ENCODE measurements at places on chromosomes 5 and 9. TPM values are rescaled to one million over a fixed set of nuclear protein-coding genes. Genes with fewer than 3 reads are reported as not detected.

The NR4A3 gene
- polyA plus RNA-seq, result 1.1 TPM

The SIGMAR1 gene
- 19.4 TPM for polyA plus RNA-seq

- no peaks in the 10 kb centered on the region for H3K27me3 ChIP-seq
- H3K27ac ChIP-seq, result no peak overlapping the region
- no peak for DNase-seq
- no peak overlapping the region for H3K4me3 ChIP-seq
- no peaks in the 10 kb centered on the region for H3K36me3 ChIP-seq
Measured at GRCh38 chr9:96649620-96650324, 5.3 kb downstream of the PRXL2C start.

DNA sequence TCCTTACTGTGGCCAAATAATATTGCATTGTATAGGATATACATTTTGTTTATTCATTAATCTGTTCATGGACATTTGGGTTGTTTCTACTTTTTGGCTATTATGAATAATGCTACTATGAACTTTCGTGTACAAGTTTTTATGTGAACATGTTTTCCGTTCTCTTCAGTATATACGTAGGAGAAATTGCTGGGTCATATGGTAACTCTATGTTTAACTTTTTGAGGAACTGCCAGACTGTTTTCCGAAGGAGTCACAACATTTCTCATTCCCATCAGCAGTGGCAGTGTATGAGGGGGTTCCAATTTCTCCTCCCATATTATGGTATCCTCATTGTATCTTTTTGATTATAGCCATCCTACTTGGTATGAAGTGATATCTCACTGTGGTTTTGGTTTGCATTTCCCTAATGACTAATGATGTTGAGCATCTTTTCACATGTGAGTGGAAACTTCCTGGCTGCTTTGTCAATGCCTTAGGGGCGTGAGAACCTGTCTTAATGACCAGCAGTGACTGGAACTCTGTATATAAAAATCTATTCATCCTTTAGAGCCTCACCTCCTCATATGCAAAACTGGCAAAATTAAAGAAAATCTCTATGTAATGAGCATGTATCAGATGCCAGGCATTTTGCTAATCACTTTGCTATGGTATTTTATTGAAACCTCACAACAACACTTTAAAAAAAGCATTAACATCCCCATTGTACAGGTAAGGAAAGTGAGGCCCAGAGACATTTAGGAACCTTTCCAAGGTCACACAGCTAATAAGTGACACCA, 47.8 kb upstream of the TGFBR1 start:
- DNase-seq, result no peak
- peak overlapping the region; percentile 91 for H3K27ac ChIP-seq
- peaks cover 59% of the 10 kb centered on the region for H3K4me1 ChIP-seq
- no peak overlapping the region for H3K4me3 ChIP-seq
- H3K36me3 ChIP-seq, result no peaks in the 10 kb centered on the region
- H3K27me3 ChIP-seq, result no peaks in the 10 kb centered on the region

DNA sequence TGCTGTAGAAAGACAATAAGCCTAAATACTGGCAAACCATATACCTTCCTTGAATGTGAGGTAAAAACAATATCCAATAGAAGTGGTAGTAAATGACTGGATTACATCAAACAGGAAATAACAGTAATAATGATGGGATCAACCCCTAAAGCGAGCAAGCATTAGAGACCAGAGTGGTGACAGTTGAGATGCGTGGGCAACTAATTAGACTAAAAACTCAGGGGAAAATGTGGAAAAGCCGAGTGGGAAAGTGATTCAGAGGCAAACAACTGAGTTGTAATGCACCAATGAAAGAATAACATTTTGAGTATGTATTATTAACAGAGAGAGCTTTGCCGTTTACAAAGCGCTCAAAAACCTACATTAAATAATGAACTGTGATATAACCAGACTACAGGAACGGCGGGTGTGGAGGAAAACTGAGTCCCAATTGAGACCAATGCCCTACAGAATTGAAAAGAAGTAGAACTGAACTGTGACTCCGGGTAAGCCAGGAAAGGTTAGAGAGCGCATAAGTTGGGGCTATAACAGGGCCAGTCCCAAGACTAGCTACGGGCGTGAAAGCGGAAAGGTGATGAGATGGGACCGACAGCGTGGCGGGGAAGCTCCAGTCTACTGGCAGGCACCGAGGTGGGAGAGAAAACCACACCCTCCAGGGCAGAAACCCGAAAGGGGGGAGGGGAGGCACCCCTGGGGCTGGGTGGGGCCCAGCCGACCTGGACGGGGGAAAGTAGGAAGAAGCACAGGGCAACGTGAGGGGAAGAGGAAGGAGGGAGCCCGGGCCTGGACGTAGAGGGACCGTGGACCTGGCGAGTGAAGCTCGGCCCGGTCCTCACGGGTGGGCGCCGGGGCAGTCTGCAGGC, 592 bp downstream of the UBAP2 start:
- H3K27me3 ChIP-seq, result no peaks in the 10 kb centered on the region
- H3K27ac ChIP-seq, result peak overlapping the region; percentile 93
- DNase-seq, result no peak
- H3K4me3 ChIP-seq, result peak overlapping the region; percentile 67

DNA sequence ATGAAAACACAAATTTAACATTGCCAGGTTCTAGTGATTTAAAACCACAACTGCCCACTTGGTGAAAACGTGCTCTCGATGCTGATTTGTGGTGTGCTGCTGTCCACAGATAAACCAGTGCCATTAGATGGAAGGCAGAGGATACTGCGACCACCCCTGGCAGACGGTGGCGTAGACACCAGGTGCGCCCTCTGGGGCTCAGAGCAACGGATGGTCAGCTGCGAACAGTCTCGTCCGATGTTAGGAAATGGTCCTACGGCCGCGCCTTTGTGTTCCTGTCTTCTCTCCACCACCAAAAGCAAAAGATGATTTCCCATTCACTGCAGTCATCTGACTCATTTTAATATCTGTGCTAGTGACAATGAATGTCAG, 43.2 kb downstream of the UBE2QL1 start:
- DNase-seq, result no peak
- H3K4me3 ChIP-seq, result no peak overlapping the region
- H3K36me3 ChIP-seq, result no peaks in the 10 kb centered on the region
- H3K27ac ChIP-seq, result no peak overlapping the region

DNA sequence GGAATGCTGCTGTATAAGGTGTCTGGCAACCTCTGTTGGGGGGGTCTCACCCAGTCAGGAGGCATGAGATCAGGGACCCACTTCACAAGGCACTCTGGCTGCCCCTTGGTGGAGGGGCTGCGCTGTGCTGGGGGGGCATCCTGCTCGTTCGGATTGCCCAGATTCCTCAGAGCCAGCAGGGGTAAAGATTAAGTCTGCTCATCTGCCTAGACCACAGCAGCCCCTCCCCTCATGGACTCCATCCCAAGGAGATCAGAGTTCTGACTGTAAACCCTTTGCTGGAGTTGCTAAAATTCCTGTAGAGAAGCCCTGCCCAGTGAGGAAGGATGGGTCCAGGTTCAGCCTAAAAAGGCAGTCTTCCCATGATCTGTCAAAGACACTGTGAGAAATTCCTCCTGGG, 262.0 kb upstream of the C9orf72 start:
- H3K36me3 ChIP-seq, result no peaks in the 10 kb centered on the region
- H3K27ac ChIP-seq, result no peak overlapping the region
- H3K4me1 ChIP-seq, result no peaks in the 10 kb centered on the region

DNA sequence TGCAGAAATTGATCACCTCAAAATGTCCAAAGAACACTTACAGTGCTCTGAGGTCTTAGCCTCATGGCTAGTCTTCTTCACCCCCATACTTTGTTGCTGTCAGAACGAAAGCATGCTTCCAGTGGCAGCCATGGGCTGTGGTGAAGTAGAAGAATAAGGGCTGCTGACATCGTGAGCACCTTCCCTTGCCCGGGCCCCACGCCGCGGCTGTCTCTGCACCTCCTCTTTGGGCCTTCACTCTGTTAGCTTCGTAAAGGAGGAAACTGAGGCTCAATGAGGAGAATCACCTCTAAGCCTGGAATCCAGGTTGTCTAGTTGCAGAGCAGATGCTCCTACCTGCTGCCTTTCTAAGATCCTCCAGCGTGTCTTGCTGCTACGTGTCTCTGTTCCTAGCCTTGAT, 139.5 kb upstream of the SLC28A3 start:
- no peaks in the 10 kb centered on the region for H3K4me1 ChIP-seq
- H3K4me3 ChIP-seq, result no peak overlapping the region
- H3K27me3 ChIP-seq, result no peaks in the 10 kb centered on the region

DNA sequence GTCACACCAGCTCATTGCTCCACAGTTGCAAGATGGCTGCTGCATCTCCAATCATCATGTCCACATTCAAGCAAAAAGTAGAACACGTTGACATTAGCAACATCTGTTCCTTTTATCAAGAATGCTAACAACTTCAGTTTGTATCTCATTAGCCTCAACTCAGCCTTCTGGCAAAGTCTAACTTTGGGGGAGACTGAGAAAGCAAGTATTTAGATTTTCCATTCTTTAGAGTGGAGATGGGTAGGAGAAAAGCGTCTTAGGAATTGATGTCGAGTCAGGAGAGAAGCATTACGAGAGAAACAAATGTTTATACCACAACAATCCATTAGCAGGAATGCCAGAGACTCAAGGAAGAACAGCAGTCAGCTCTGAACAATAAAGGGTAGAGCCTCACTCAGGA, 446.3 kb downstream of the ENC1 start:
- H3K27me3 ChIP-seq, result no peaks in the 10 kb centered on the region
- H3K36me3 ChIP-seq, result no peaks in the 10 kb centered on the region
- H3K27ac ChIP-seq, result no peak overlapping the region
- H3K4me3 ChIP-seq, result no peak overlapping the region

DNA sequence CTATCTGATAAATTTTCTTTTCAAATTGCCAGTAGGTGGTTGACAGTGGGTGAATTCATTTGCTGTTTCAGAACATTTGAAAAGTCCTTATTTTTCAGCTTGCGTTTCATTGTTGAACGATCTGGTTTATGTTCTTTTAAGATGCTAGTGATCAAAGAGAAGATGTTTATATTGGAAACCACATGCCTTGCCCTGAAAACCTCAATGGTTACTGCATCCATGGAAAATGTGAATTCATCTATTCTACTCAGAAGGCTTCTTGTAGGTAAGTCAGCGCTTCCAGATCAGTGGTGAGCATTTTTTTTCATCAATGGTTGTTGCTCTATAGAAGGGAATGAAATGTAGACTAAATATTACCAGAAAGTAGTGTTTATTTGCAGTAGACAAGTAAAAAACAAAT, 16.6 kb upstream of the CAVIN4 start:
- no peak for DNase-seq
- no peak overlapping the region for H3K4me3 ChIP-seq
- H3K27me3 ChIP-seq, result no peaks in the 10 kb centered on the region
- H3K27ac ChIP-seq, result no peak overlapping the region

DNA sequence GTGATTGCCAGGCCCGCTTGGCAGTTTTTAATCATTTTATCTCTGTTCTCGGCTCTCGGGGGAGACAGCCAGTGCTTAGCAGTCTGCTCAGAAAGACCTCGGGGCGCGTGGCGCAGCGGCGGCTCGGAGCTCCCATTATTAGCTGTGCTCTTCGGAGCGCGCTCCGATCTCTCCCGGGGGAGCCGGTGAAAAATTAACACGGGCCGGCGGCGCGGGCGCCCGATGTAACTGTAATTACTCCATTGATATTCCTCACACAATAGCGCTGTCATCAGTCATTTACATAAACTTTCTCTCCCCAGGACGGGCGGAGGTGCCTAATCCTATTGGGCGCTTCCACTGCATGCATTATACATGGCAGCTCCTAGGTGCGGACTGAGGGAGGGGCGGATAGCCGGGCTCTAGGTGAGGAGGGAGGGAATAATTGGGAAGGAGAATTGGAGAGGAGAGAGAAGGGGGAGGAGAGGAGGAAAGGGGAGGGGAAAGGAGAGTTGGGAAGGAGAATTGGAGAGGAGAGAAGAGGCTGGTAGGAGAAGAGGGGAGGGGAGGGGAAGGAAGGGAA, 24.9 kb downstream of the LMX1B start:
- no peak for DNase-seq
- H3K4me3 ChIP-seq, result no peak overlapping the region
- no peaks in the 10 kb centered on the region for H3K36me3 ChIP-seq
- H3K4me1 ChIP-seq, result no peaks in the 10 kb centered on the region
- no peak overlapping the region for H3K27ac ChIP-seq
- peaks cover 31% of the 10 kb centered on the region for H3K27me3 ChIP-seq

DNA sequence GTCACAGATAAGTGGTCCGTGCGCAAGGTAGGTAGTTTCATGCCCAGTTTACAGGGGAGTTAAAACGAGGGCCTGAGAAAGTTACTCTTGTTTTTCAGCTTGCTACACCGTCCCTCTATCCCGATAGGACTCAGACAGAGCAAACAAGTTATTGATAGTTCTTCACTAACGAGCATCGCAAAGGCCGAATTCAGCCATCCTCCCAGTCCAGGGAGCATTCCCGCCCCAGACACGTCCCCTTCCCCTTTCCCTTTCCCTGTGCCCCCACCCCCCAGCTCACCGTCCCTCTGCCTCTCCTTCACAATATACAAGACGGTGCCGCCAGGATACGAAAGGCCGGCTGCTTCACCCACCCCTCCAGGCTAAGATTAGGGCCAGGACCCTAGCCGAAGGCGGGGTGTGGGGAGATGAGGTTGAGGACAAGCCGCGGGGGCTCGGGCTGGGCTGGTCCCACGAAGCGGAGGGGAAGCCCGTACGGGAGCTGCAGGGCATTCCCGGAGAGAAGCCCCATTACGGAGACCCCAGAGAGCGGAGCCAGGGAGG, 599 bp downstream of the KIAA1191 start:
- peak overlapping the region; percentile 78 for H3K4me3 ChIP-seq
- no peaks in the 10 kb centered on the region for H3K27me3 ChIP-seq
- H3K4me1 ChIP-seq, result peaks cover 46% of the 10 kb centered on the region

The SPATA31D4 gene
- polyA plus RNA-seq, result not detected

DNA sequence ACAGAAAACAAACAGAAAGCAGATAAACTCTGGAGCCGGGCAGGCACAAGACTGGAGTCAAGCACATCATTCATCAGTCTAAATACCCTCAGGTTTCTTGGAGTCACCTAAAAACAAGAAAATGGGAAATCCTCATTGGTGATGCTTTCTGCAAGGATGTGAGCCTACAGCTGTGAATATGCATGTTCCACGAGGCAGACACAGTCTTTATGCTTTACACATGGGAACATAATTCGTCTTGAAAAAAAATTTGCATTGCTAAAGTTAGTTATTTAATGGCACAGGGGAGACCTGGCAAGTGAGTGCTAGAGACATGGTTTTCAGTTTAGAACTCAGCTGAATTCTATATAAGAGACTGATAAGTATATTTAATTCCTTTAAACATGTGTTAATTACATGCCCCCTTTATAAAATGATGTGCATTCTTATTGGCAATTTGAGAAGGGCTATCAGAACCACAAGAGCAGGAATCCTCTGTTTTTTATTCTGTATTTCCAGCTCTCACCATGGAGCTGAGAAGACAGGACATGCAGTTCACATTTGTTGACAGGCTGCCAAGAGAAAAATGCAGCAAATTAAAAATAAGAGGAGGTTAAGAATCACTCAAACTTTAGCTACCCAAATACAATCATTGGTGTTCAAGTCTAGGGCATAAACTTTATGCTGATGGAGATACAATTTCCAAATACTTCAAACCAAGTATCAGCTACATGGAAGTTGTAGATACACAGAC, 438.0 kb upstream of the MPDZ start:
- no peaks in the 10 kb centered on the region for H3K27me3 ChIP-seq
- no peak for DNase-seq
- no peaks in the 10 kb centered on the region for H3K4me1 ChIP-seq

The SPATA31E1 gene
- polyA plus RNA-seq, result not detected

All from spleen (tissue), 13 donors.